ENCODE measurements at places on chromosomes 6 and 20.

GRCh38 chr6:112432853-112433252, 85.7 kb downstream of the RFPL4B start:
- no peak for DNase-seq

GRCh38 chr6:80478030-80478429, 371.6 kb downstream of the BCKDHB start:
- DNase-seq, result no peak

GRCh38 chr6:41707565-41708200, 27.7 kb downstream of the TFEB start:
- no peak for DNase-seq

GRCh38 chr6:96878143-96878542, 19.5 kb downstream of the NDUFAF4 start:
- DNase-seq, result no peak

- peak; percentile 57 for DNase-seq
Observed at GRCh38 chr20:8722277-8722928, 346.5 kb upstream of the PLCB4 start.

GRCh38 chr6:120279466-120280167, 930.1 kb upstream of the MAN1A1 start:
- DNase-seq, result no peak

DNA sequence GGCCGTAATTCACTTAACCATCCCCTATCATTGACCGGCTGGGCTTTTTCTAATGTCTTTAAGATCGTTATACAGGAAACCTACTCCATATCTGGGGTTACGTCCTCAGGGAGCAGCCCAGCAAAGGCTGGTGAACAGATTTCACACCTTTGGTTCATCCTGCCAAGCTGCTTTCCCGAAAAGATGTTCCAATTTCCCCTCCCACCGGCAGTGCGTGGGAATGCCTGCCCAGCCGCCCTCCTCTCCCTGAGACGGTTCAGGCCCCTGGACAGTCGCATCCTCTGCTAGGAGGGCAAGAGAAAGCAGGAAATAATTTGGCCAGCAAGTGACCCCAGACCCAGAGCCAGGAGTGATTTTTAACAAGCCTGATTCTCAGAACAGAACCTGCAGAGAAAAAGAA, 16.3 kb downstream of the SIRPA start:
- DNase-seq, result no peak

DNA sequence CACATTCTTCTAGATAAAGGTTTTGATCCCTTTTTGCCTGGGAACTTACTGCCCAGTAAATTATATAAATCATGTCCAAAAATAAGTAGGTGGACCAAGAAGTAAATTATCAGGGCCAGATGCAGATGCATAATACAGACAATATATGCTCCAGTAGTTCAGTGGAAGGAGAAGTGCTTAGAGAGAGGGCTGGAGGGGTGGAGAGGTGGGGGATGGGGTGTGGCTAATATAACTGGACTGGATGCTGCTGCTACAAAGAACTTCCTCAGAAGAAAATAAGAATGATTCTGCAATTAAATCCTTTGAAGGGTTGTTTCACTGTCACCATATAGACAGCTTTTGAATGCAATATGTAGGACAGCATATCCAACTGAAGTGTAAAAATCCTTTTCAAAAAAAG, 14.8 kb upstream of the TFAP2D start:
- no peak for DNase-seq

DNA sequence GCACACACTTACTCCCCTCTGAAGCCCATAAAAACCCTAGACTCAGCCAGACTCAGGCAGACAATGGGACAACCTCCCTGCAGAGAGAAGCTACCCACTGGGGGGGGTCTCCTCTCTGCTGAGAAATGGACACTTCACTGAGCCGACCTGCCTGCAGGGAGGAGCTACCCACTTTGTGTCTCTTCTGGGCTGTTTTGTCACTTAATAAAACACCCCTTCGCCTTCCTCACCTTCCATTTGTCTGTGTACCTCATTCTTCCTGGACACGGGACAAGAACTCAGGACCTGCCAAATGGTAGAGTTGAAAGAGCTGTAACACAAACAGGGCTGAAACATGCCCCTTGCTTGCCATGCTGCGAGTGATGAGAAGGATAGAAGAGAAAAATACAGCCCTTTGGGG, 151.7 kb upstream of the HDDC2 start:
- DNase-seq, result no peak

DNA sequence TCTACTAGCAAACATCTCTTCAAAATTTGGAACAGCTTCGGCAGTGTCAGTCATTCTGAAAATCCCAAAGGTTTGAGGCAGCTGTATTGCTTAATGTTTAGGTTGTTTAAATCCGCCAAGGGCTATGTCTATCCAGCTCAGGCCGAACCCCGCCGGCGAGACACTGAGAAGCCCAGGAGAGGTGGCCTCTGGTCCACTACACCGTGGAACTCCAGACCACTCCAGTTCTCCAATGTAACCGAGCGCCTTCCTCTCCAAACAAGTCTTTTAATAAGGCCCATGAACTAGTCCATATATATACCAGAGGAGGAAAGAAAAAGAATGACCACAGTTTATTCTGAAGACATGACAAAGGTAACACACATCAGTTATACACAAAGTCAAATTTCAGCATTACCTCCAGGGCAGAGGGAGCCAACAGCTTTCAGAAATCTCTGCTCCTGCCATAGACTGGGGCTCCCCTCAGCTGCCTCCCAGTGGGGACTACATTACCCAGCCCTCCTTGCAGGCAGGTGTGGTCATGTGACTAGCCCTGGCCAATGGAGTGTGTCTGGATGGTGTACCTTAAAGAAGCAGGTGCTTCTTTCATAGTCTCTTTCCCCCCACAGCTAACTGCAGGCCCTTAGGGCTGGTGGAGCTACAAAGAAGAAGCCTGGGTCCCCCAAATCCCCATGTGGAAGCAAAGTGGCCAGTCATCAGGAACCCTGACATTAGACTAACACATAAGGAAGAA, at the start of gene RAMACL:
Gene RAMACL (minus strand): TSS at position 255 of the 733 bp plus-strand sequence. CDS start 201 bp downstream, at position 54.
- DNase-seq, result no peak

DNA sequence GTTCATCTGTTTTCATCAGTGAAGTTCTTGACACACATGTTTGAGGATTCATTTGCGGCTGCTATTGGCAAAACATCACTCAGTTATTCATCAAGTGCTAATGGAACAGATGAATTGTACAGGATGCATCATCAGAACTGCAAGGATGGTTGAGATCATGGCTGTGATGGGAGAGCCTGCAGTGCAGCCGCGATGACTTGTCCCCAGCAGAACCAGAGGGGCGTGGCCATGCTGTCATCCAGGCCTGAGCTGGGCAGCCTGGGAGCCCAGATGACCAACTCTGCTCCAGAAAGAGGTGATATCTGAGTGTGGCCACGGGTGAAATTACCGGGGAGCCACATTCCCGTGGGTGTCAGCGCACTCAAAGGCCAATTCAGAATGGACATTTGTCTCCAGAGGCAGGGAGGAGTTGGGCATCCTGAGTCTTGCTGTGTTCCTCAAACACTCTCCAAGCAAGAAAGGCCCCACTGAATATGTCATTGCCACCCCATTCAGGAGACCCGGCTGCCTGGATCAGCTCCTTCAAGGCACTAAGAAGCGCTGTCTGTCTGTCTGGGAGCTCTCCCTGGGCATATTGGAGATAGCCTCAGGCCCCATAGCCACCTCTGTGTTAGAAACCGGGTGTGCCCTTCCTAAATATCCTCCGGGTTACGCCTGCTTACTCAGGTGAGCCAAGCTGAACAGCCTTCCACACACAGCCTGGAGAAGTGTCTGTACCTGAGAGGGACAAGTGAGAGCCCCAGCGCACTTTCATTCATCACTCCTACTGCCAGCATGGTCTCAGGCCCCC, 66.7 kb downstream of the SYNDIG1 start:
- DNase-seq, result no peak

- DNase-seq, result no peak
Observed at GRCh38 chr6:17536586-17536985, 63.5 kb upstream of the FAM8A1 start.

- DNase-seq, result no peak
Observed at GRCh38 chr20:49346682-49347081, 68.8 kb upstream of the ZNFX1 start.

DNA sequence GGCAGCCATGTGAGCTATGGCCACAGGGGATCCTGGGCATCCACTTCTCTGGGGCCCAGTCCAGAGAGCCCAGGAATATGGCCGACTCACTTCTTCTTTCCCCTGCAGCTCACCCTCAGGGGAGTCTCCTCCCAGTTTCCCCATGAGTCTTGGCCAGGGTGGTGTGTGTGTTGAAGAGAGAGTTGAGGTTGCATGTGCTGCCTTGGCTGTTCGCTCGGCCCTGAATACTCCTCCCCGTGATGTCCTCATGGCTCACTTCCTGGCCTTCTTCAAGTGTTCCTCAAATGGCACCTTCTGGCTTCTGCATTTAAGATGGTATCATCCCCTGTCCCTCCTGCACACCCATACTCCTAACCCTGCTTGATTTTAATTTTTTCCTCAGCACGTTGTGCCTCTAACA, 3.2 kb upstream of the TREML1 start:
- DNase-seq, result no peak

DNA sequence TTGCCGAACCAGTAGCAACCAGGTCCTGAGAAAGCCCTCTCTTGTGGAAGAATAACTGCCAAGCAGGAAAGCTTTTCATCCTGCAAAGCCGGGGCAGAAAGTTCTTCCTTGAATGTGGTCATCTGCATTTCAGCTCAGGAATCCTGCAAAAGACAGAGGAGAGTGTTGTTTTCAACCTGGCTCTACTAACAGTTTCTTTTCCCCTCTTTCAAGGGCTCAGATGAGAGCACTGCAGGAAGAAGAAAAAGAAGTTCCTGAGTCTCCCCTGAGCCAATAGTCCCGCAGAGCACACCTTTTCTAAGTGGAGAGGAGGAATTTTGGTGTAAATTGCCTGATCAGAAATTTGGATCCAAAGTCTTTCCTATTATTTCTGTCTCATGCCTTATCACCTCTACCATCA, 10.7 kb downstream of the HLA-DRB1 start:
- DNase-seq, result no peak

GRCh38 chr6:170067923-170068360, 222.9 kb downstream of the DLL1 start:
- no peak for DNase-seq

DNA sequence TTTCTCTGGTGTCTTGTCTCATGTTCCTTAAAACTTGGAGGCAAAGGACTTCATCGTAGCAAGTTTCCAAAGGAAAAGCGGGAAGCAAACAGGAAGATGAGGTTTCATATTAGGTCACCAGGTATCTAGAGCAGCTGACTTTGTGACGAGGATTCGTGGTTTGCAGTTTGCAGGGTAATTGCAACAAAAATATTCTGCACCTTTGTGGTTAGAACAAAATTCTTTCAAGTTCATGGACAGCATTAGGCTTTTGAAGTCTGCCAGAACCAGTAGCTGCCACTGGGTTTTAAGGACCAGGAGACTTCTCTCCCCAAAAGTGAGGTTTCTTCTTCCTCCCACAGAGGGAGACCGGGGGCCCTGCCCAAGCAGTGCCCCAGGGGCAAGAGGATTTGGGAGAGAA, 63.4 kb downstream of the RPP40 start:
- no peak for DNase-seq

DNA sequence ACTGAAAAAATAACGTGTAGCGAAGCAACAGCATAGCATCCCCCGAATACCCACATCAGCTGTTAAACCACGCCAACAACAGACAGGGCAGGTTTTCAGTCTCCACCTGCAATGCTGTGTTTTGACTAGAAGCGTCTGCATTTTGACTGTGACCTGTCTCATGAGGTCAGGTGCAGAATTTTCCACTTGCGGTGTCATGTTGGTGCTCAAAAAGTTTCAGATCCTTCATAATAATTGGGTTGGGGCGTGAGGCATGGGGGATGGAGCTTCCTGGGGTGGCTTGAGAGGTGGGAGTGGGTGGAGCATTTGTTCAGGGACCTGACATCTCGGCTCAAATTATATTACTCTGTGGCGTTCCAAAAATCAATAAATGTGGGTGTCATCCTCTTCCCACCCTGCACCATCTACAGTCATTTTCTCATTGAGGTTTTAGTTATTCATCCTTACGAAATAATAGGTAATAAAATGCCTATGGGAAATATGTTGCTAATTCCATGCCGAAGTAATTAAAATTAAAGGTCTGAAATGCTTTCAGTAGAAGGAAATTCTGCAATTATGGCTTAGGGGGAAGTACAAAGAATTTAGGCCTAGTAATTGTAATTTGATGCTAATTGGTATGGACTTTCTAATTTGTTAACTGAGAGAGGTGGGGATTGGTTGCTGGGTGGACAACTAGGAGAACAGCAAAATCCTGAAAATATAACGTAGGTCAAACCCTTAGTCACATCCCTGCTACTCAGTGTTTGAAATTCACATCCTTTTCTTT, 81.0 kb downstream of the TIAM2 start:
- DNase-seq, result no peak

DNA sequence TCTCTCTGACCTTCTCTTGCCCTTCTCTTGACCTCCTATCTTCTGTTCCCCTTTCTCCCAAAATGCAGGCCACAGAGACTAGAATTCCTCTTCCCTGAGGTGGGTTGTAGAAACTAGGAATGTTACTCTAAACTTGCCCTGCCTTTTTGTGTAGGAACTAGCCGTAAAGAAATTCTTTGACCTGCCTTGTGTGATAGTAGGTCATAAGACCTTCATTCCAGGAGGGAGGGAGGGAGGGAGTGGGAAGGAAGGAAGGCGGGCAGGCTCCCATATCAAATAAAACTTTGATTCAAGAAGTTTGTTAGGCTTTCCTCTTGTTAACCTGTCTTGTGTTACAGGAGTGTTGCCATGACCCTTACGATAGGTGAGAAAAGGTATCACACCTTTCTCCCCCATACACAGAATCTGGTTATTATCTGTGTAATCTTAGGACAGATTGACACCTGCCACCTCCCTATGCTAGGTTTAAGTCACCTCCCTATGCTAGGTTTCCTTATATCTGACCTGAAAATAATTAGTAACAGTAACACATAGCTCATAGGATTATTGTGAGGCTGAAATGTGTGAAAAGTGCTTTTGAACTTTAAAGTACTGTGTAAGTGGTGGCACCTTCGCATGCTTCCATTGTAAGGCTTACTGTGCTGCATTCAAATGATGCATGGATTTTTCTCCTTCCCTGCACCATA, 32.6 kb upstream of the FUCA2 start:
- DNase-seq, result no peak

GRCh38 chr20:50203951-50204937, 13.6 kb downstream of the CEBPB start:
- no peak for DNase-seq
